ENCODE measurements at places on chromosomes 11 and 22.
A peak's percentile ranks its signal among the peaks of the same experiment; 100 is the strongest.

GRCh38 chr22:20549232-20549841 is 41.9 kb downstream of the MED15 start:
- no peak for DNase-seq

DNA sequence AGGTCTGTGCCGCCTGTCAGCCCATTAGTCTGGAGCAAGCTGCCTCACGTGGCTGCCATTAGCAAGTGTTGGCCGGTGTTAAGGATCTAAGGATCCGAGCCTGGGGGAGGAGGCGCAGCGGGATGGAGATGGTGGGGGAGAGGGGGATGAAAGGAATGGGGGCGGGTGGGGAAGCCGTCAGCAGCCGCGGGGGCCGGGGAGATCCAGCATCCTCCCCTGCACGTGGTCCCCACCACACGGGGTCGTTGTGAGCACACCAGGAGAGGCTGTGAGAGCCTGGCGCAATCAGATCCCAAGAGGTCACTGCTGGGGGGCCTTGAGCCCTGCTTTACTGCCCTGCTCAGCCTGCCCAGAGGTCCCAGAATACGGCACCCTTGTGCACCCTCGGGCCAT is 7.3 kb downstream of the CABP7 start:
- DNase-seq, result no peak

DNA sequence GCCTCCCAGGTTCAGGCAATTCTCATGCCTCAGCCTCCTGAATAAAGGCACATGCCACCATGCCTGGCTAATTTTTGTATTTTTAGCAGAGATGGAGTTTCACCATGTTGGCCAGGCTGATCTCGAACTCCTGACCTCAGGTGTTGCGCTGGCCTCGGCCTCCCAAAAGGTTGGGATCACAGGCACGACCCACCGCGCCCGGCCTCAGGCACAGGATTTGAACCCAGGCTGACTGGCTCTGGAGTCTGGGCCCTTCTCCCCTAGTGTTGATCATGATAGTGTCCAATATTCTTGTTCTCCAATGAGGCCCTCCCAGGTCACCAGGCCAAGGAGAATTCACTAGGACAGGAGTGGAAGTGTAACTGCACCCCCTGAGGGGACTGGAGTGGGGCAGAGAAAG is 401.9 kb downstream of the LARGE1 start:
- DNase-seq, result no peak

DNA sequence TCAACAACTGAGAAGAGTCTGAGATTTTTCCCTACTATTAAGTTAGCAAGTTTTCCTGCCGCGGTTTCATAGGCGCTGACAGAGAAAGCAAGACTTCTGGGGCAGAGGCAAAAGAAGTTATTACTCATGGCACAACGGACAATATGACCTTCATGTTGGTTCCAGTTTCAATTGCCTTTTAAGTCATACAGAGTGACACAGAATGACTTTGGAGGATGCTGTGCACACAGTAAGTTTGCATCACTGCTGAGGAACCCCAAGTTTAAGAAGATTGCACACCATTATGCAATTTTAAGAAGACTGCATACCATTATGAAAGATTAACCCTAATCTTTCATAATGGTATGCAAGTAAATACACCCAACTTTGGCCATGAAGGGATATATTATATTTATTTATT is 626.5 kb upstream of the CHORDC1 start:
- DNase-seq, result no peak

- DNase-seq, result peak; percentile 32
Measured at GRCh38 chr11:2377511-2378443, 667 bp downstream of the CD81 start.

DNA sequence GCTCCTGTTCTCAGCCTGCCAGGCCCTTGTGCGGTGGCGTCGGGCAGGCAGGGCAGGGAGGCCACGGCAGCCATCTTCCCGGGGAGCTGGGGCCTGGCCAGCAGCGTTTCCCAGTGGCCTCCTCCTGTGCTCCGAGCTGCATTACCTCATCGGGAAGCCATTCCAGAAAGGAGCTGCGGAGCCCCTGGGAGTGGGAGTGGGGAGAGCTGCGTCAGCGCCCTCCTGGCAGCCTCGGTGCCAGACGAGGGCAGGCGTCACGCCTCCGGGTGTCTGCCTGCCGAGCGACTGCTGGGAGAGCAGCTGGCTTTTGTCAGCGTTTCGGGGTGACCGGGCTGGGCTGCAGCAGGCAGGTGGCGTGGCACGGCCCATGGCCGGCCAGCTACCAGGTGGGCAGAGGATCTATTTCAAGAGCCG is 30.9 kb upstream of the WNT7B start:
- no peak for DNase-seq

GRCh38 chr11:66063900-66064299 is 6.2 kb upstream of the PACS1 start:
- DNase-seq, result no peak

- DNase-seq, result no peak
Measured at GRCh38 chr11:123264431-123264780, 69.4 kb upstream of the CLMP start.

DNA sequence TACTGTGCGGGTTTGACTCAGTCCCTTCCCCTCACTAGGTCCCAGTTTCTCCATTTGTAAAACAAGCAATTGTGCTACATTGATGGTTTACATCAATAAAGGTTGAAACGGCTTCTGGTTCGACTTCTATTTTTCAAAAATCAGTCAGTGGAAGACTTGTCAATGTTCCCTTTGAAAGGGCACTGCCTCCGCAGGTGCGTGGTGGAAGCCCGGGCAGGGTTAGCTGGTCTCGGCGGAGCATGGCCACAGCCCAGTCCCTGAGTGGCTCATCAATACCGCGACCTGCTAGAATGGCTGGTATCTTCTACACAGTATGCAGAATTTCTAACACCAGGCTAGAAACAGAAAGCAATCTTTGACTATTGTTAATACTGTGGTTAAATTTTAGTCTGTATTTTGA is 16.1 kb downstream of the MS4A10 start:
- DNase-seq, result no peak

- DNase-seq, result no peak
Measured at GRCh38 chr11:107898270-107898669, 30.0 kb upstream of the RAB39A start.

DNA sequence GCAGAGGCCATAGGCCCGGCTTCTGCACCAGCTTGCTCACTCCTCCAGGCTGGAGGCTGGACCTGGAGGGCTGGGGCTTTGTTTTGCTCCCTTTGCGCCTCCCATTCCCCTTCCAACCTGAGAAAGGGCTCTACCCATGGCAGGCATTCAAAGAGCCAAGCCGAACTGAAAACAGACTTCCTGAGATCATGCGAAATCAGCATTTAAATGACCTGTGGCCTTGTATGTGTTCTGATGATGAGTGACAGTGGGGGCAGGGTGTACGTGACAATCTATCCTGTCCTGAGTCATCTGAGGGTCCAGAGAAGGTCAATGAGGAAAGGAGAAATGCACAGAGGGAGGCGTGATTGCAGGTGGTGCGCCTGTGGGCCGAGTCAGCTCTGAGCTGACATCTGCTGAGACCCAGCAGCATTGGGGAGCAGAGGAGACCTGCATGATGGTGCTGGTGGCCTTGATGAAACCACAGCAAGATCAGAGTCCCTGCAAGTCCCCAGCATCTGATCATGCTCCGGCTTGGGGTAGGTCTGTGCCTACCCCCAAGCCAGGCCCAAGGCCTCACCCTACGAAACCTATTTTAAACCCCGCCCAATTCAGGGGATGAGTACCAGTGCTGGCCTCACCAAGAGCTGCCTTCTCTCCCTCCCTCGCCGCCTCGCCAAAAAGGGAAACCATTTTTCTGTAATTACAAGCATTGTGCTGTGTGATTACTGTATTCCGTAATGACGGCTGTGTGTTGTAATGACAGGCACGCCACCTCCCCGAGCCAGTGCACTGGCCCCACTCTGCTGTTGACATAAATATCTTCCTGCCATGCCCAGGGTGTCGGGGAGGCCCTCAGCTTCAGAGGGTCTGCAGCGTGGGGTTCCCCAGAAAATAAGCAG is 95.2 kb upstream of the ANO1 start:
- no peak for DNase-seq

GRCh38 chr11:95674657-95675358 is 114.8 kb downstream of the FAM76B start:
- DNase-seq, result no peak

- DNase-seq, result no peak
Measured at GRCh38 chr11:113436672-113437252, 38.4 kb downstream of the DRD2 start.

- DNase-seq, result no peak
Measured at GRCh38 chr11:32316232-32316631, 119.1 kb downstream of the WT1 start.

DNA sequence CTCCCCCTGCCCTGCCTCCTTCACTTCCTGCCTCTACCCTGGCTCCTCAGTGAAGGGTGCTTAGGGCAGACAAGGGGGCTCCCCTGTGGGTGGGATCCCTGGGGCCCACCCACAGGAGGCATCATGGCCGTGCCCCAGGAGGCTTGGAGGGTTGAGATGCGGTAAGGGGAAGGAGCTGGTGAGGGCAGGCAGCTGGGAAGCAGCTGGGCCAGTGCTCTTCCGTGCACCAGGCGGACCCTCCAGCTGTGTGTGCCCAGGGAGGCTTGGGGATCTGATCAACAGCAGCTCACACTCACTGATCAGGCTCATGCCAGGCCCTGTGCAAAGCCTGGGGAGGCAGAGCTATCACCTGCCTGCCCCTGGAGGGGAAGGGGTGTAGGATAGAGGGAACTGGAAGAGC is 59.3 kb upstream of the TTLL12 start:
- no peak for DNase-seq

DNA sequence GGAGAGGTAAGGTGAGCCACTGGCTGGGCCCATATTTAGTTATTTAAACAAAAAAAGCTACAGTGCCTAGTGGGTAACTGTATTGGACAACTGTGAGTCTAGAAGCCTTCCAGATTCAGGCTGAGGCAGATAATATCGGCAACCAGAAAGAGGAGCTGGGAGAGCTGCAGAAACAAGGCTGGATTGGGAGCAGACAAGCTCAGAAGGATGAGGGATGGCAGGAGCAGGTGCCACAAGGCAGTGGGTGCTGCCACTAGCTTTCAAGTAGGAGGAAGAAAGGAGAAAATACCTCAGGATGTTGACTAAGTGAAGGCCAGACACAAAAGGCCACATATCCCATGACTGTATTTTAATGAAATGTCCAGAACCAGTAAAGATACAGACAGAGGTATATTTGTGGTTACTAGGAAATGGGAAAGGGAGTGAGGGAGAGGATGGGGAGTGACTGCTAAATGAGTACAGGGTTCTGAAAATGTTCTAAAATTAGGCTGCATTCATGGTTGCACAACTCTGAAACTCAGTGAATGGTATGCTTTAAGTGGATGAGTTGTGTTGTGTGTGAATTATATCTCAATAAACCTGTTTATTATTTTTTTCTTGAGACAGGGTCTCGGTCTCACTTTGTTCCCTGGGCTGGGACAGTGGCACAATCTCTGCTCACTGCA is 11.8 kb upstream of the RAPSN start:
- DNase-seq, result no peak

DNA sequence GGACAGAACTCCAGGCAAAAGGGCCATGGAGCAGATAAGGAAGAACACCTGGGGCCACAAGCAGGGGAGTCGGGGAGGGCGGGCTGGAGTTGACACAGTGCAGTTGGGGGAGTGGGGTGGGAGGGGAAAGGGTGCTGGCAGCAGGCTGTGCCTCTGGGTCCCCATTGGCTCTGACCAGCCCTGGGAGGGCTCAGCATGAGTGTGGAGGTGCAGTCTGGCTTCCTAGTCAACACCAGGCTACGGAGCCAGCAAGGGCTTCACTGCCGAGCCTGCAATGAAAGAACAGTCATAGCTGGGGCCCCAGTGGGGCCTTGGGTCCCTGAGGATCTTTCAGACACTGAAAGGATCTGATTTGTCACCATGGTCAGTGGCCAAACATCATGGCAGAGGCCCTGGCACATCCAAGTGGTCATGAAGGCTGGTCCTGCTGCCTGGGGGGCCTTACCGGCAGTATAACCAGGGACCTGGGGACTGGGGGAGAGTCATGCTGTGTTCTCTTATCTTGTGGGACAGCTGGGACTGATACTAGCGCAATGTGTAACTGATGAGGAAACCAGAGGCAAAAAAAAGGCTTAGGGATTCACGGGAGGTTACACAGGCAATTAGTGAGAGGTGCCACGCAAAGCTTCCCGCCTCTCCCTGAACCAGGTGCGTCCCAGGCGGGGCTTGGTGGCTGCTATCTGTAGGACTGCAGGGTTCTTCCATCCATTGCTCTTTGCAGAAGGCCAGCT is 11.6 kb downstream of the SLC37A2 start:
- no peak for DNase-seq

- DNase-seq, result no peak
Measured at GRCh38 chr22:44689173-44689572, 12.8 kb upstream of the PRR5 start.

- no peak for DNase-seq
Measured at GRCh38 chr11:71996946-71997345, 1.8 kb upstream of the IL18BP start.

DNA sequence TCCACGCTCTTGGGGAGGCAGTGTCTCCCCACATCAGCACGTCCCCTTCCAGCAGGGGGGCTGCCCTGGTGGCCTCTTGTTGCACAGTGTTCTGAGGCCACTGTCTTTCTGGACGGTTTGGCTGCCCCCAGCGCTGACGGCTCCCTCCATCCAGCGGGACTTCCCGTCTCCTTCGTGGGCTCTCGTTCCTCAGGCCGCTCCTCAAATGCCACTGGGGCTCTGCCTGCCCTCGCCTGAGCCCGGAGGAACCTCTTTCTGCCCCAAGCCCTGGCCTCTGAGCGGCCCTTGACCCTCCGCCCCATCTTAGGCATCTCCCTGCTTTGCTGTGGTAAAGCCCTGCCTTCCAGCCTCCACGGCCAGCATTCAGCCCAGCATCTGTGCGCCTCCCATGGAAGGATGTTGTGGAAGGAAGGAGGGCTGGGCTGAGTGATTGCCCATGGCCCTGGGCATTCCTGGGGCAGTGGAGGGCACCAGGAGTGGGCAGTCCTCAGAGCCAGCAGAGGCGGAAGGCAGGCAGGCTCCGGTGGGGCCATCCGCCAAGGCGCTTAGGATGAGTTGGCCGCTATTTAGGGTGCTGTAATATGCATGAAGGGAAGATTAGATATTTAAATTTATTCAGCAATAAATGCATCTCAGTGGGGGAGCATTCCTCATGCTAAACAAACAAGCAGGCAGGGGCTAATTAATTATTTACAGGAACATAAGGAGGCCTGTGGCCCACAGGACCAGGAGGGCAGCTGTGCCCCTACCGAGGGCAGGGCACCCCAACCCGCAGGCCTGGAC is 17.8 kb downstream of the OTUB1 start:
- no peak for DNase-seq

- DNase-seq, result no peak
Measured at GRCh38 chr11:9821008-9821752, 157.3 kb downstream of the SWAP70 start.

- no peak for DNase-seq
Measured at GRCh38 chr11:75073459-75074190, 23.1 kb downstream of the OR2AT4 start.

Measured in activated naive CD8-positive, alpha-beta T cell treated with anti-CD3 and anti-CD28 coated beads, Interleukin-2, amount 50 U/mL, for 16 hours (primary cell).